Neural progenitor cell (in vitro differentiated cells): ENCODE measurements at places on chromosomes 11 and 22.
A peak's percentile ranks its signal among the peaks of the same experiment; 100 is the strongest.

DNA sequence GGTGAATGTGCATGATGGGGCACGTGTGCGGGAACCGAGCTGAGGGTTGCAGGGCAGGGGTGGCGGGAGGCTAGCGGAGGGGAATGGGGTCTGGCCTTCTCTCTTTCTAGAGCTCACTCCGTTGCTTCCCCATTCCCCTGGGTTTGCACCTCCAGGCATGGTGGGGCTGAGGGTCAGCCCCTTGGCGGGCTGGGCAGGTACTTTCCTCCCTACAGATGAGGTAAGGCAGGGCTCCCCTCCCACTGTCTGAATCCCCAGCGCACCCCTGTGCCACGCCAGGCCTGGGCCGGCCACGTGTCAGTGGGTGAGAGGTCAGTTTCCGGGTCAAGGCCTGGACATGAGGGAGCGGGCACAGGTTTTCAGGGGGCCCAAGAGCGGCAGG, 8.9 kb downstream of the SUSD2 start:
- H3K27ac ChIP-seq = no peak overlapping the region
- no peaks in the 10 kb centered on the region for H3K4me1 ChIP-seq
- no peak overlapping the region for H3K4me3 ChIP-seq
- H3K27me3 ChIP-seq = no peaks in the 10 kb centered on the region

DNA sequence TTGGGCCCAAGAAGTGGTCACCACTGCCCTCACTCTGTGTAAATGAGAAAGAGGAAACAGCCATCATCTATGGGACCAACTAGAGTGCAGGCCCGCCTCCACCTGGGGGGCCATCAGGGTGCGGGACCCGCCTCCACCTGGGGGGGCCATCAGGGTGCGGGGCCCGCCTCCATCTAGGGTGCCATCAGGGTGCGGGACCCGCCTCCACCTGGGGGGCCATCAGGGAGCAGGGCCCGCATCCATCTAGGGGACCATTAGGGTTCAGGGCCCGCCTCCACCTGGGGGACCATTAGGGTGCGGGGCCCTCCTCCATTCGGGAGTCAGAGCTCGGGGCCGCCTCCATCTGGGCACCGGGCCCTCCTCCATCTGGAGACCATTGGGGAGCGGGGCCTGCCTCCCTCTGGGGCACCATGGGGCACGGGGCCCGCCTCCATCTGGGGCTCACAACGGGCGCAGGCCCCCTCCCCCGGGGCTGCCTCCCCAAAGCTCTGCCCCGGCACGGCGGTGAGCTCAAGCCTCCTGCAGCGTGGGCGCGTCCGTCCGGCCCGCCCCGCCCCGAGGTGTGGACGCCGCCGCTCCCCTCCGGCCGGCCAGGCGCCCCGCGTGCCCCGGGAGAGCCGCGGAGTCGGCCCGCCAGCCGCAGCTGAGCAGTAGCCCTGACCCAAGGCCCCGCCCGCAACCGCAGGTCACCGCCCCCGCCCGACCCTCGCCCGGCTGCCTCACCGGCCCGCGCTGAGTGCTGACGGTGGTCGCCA, 512 bp downstream of the TOLLIP start:
- H3K27ac ChIP-seq = no peak overlapping the region
- H3K4me3 ChIP-seq = peak overlapping the region; percentile 70
- H3K4me1 ChIP-seq = no peaks in the 10 kb centered on the region
- no peak for DNase-seq
- H3K27me3 ChIP-seq = peaks cover 10% of the 10 kb centered on the region
- H3K36me3 ChIP-seq = no peaks in the 10 kb centered on the region

DNA sequence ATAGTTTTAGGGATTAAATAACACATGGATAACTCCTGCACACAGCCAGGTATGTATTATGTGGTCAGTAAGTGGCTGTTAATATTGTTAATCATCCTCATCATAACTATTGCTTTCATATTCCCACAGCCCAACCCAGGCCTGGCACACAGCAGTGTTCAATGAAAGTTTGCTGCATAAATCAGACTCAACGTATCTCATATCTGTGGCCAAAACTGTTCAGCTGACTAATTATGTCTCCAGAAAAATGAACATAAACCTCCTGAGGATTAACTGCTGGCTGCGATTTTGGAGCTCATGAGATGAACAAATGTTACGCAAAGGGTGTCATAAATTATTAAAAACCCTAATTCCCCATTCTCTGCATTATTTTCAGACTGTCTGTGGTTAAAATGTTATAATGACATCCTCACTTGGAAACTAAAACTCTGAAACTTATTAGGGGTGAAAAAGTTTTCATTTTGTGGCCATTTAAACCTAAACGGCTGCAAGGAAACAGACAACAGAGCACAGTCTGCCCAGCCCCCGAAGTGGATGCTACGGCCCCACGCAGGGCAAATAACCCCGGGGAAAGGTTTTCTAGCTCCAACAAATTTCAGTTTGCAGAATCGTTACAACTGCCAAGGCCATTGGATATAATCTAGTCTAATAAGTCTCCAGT, 17.3 kb downstream of the ABCC8 start:
- H3K27ac ChIP-seq = no peak overlapping the region
- DNase-seq = no peak
- H3K27me3 ChIP-seq = no peaks in the 10 kb centered on the region
- peaks cover 8% of the 10 kb centered on the region for H3K4me1 ChIP-seq
- H3K4me3 ChIP-seq = no peak overlapping the region

DNA sequence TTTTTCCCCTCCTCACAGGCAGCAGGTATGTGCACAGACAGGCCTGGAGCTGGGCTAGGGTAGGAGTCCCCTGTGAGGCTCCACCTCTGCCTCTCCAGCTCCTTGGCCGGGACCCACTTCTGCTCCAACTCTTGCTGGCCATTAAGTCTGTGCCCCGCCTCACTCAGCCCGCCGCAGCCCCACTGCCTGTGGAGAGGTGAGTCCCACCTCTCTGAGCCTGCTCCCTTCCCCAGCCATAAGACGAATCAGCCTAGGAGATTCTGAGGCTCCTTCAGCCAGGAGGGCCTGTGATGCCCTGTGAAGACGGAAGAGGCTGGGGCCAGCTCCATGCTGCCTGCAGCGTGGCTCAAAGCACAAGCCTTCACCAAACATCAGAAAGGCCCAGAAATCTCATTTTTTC, 23.0 kb downstream of the TSKU start:
- no peaks in the 10 kb centered on the region for H3K27me3 ChIP-seq
- no peak for DNase-seq
- no peak overlapping the region for H3K27ac ChIP-seq
- H3K4me3 ChIP-seq = no peak overlapping the region
- no peaks in the 10 kb centered on the region for H3K36me3 ChIP-seq
- peaks cover 38% of the 10 kb centered on the region for H3K4me1 ChIP-seq

DNA sequence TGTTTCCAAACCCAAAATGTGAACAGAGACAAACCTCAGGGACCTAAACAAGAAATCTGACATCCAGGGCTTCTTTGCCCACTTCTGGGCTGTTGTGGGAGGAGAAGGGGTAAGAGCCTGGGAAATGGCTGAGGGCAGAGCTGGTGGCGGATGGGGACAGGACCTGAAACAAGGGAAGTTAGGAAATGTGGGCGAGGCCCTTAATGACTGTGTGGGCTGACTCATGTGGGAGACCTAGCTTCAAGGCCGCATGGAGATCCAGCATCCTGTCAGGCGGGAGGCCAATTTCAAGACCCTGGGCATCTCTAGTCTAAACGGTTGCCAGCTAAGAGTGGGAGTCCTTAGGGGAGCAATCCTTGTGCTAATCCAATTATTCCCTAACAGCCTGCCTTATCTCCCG, 2.1 kb upstream of the OAF start:
- peaks cover 26% of the 10 kb centered on the region for H3K4me1 ChIP-seq
- no peak overlapping the region for H3K27ac ChIP-seq
- no peak for DNase-seq
- H3K4me3 ChIP-seq = no peak overlapping the region

DNA sequence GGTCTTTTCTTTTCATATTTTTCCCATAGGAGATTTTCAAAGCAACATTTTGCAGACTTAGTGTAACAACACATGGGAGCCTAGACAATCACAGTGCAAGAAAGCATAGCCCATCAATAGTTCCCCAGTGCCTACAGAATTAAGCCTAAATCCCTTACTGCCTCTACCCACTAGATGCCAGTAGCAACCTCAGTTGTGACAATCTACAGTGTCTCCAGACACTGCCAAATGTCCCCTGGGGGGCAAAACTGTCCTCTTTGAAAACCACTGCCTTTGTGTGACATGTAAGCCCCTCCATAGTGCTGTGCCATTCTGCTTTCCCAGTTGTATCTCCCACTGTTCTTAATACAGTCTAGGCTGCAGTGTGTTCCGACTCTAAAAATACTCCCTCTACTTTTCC, 1329.0 kb downstream of the LRRC4C start:
- no peak overlapping the region for H3K4me3 ChIP-seq
- H3K4me1 ChIP-seq = no peaks in the 10 kb centered on the region
- no peak overlapping the region for H3K27ac ChIP-seq
- peak; percentile 72 for DNase-seq
- no peaks in the 10 kb centered on the region for H3K36me3 ChIP-seq

- peak; percentile 29 for DNase-seq
- H3K36me3 ChIP-seq = no peaks in the 10 kb centered on the region
- peaks cover 7% of the 10 kb centered on the region for H3K4me1 ChIP-seq
- peaks cover 33% of the 10 kb centered on the region for H3K27me3 ChIP-seq
Measured at GRCh38 chr11:128555606-128556005, 31.8 kb downstream of the ETS1 start.

DNA sequence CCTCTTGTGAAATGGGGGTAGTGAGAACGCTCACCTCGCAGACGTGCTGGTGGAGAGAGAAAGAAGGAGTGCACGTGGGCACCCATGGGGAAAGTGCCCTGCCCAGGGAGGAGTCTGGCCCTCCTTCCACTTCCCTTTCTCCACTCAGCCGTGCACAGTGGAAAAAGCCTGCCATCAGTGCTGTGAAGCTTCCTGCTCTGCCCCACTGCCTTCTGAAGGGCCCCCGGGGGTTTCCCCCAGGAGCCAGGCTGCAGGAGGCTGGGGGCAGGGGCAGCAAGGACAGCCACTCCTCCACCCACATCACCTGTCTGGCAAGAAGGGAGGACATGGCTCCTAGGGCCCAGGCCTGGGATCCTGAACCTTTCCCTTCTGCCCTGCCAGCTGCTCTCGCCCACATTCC, 7.6 kb downstream of the TP53I11 start:
- no peak overlapping the region for H3K4me3 ChIP-seq
- peaks cover 50% of the 10 kb centered on the region for H3K4me1 ChIP-seq
- no peaks in the 10 kb centered on the region for H3K27me3 ChIP-seq
- H3K27ac ChIP-seq = no peak overlapping the region
- DNase-seq = no peak
- no peaks in the 10 kb centered on the region for H3K36me3 ChIP-seq

DNA sequence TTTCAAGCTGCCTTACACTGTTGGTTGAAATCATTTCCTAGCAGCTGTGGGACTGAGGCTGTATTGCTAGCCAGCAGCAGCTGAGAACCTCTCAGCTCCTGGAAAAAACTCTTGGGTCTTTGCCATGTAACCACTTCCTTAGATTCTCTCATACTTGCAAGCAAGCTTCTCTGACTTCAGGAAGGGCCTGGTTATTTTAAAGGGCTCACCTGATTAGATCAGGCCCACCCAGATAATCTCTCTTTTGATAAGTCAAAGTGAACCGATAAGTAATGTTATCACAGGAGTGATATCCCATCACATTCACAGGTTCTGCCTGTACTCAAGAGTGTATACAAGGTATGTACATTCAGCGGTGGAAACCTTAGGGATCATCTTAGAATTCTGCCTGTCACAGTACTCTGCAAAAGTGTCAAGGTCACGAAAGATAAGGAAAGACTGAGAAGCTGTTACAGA, 7.4 kb upstream of the CLPB start:
- H3K27me3 ChIP-seq = no peaks in the 10 kb centered on the region
- no peak overlapping the region for H3K4me3 ChIP-seq
- H3K36me3 ChIP-seq = no peaks in the 10 kb centered on the region
- DNase-seq = no peak
- H3K27ac ChIP-seq = no peak overlapping the region

DNA sequence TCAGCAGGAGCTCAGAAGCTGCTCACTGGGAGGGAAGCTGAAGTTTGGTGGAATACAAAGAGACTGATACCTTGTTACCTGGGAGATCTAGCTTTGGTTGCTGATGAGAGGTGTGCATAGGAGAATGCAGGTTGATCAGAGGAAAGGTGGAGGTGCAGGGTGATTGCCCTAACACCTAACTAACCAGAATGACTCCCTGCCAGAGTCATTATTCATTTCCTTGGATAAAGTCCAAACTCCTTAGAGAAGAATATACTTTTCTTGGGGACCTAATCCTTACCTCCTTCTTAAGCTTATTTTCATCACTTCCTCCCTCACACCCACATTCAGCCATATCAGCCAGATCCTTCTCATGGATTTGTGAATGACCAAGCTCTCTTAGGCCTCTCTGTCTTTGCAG, 814.2 kb upstream of the TENM4 start:
- H3K4me3 ChIP-seq = no peak overlapping the region
- H3K27ac ChIP-seq = no peak overlapping the region
- no peaks in the 10 kb centered on the region for H3K27me3 ChIP-seq

DNA sequence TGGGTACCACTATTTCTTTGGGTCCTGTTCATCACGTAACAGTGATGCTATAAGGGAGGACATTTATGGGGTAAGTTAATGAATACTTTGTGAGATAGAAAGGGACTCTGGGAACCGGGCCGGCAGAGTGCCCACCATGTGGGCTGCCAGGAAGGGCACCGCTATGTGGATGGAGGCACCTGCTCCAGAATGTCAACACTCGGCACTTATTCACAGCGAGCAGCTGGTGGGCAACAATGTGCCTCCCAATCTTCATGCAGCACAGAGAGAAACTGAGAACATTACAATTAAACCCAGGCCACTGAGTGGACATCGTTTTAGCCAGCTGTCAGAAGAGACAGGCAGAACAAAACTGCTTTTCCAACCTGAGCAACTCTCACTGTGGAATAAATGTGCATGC, 15.8 kb upstream of the ELFN2 start:
- H3K27ac ChIP-seq = no peak overlapping the region
- DNase-seq = no peak
- no peaks in the 10 kb centered on the region for H3K27me3 ChIP-seq
- H3K4me1 ChIP-seq = no peaks in the 10 kb centered on the region

DNA sequence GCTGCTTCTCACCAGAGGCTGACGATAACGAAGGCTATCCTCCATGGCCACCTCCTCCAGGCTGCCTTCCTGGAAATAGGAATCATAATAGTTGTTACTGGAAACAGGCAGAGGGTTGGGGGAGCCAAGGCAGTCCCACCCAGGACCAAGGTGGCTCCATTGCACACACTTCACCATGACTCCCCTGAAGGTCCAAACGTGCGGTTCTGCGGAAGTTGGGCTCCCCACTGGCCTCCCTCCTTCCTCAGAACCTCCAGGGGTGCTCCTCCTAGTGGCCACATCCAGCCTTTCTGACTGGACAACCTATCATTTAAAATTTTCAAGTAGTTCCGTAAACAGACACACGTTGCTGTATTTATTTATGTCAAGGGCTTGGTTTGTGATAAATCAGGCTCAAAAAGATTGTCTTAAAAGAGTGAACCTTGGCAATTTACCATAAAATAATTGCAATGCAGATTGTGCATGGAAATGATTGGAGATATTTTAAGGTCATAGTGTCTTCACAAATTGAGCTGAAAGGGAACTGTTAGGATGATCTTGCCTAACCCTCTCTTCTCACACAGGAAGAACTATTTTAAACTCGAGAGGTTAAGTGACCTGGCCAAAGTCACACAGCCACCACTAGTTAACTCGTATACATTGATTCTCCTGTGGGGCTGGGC, 1.4 kb upstream of the TCN2 start:
- H3K4me3 ChIP-seq = peak overlapping the region; percentile 37
- H3K36me3 ChIP-seq = no peaks in the 10 kb centered on the region
- peak overlapping the region; percentile 72 for H3K27ac ChIP-seq
- peaks cover 30% of the 10 kb centered on the region for H3K4me1 ChIP-seq
- peak; percentile 47 for DNase-seq
